ENCODE measurements at places on chromosomes 16 and 17.
A peak's percentile ranks its signal among the peaks of the same experiment; 100 is the strongest.

- DNase-seq: no peak
These were observed 67.7 kb upstream of the NFAT5 start for GRCh38 chr16:69497876-69498596.

DNA sequence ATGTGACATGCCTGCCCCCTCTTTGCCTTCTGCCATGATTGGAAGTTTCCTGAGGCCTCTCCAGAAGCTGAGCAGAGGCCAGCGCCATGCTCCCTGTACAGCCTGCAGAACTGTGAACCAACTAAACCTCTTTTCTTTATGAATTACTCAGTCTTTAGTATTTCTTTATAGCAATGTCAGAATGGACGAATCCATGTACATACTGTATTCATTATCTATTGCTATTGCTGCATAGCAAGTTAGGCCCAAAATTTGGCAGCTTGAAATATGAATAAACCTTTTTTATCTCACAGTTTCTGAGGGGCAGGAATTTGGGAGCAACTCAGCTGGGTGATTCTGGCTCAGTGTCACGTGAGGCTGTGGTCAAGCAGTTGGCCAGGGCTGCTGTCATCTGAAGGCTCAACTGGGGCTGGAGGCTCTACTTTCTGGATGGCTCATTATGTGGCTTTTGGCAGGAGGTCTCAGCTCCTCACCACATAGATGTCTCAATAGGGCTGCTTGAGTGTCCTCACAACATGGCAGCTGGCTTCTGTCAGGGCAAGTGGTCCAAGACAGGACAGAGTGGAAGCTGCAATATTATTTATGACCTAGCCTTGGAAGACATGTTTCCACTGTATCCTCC is 40.0 kb downstream of the SOCS1 start:
- no peak for DNase-seq

DNA sequence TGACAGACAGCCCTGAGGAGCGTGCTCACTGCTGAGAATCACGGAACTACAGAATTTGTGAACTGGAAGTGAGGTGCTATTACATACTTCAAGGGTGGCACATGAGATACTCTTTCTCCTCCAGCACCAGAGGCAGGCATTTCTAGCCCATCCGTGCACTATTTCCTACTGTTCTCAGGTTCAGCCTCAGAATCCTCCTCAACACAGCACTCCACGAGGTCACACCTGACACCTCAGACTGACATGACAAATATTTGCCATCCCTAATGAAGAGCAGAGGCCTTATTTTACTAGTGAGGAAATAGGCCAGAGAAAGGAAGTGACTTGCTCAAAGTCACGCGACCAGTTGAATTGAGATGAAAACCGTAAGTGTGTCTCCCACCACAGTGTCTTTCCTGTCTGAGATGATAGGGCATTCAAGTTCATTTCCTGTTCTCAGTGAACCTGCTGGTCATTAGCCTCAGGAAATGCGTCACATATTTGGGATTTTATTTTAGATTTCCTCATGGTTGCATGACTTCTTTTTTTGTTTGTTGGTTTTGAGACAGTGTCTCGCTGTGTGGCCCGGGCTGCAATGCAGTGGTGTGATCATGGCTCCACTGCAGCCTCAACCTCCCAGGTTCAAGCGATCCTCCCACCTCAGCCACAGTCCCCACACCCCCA is 23.6 kb downstream of the SEZ6 start:
- no peak for DNase-seq

GRCh38 chr16:89374393-89374960 is 115.9 kb downstream of the ANKRD11 start:
- DNase-seq: peak; percentile 83

DNA sequence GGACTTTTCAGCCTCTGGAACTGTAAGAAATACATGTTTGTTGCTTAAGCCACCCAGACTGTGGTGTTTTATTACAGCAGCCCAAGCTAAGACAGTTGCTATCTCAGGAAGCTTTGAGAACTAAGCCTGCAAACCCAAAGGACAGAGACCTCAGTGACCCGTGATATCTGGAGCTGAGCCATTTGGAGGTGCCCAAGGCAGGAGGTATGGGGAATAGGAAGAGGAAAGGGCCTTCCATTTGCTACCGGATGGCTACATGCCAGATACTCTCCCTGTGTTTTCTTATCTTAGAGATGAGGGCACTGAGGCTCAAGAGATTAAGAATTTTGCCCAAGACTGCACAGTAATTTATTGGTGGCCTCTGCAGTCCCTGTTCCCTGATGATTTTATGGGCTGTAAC is 622.1 kb upstream of the CDH5 start:
- no peak for DNase-seq

- DNase-seq: no peak
These were observed 25.5 kb downstream of the STH start for GRCh38 chr17:46024590-46024989.

DNA sequence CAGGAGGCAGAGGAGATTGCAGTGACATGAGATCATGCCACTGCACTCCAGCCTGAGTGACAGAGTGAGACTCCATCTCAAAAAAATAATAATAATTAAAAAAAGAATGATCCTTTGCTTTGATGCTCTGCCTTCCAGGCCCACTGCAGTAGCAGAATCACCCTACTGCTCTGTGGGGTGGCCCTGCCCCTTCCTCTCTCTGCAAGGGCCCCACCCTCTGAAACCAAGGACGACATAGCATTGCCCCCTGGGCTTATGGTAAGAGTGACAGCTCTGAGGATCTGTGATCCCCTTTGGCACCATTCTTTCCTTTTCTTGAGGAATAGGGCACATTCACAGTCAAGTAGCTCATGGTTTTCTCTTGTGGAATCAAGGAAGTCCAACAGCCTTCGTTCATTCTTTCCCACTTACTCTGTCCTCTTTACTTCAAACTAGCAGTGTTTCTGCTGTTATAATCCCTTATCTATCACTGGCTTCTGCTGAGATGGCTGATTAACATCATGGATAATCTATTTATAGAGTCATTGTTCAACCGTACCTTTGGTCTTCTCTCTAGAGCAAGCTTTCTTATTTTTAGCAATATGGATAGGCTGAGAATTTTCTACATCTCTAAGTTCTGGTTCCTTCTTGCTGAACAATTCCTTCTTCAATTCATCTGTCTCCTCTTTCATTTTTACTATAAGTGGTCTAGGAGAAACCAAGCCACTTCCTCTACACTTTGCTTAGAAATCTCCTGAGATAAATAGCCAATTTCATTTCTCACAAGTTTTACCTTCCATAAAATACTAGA is 14.1 kb downstream of the RAD51C start:
- no peak for DNase-seq

- DNase-seq: no peak
These were observed 4.4 kb upstream of the PVALEF start for GRCh38 chr17:81160747-81161453.

DNA sequence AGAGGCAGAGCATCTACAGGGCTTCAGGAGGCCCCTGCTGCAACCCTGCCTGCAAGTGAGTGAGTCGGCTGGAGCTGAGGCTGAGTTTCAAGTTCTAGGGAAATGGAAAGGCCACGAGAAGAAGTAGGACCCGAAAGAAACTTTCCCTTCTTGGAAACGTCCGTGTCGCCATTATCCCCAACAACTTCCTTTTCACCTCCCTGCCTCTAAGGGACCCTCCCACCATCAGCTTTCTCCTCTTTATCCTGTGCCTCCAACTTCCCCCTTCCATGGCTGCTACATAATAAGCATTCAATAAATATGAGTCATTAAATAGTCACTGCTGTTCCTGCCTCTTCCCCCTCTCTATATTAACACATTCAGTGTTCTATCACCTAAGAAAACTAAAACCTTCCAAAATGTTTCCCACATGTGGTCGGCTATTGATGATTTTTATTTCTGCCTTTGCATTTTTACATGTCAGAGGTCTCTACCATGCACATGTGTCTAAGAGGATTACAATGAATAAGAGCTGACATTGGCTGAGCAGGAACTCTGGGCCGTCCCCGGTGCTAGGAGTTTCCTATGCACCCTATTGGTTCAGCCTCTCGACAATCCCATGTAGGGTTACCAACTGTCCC is 115.9 kb upstream of the TNRC6C start:
- DNase-seq: no peak

GRCh38 chr17:82236142-82236971 is 7.5 kb downstream of the SLC16A3 start:
- peak; percentile 79 for DNase-seq

GRCh38 chr17:1606352-1606985 is 22.2 kb downstream of the SLC43A2 start:
- DNase-seq: no peak

GRCh38 chr17:39361064-39361463 is 40.4 kb downstream of the FBXL20 start:
- DNase-seq: no peak

Measured in cerebellar cortex (tissue), 1 donor.